ENCODE measurements at places on chromosomes 2 and 18.

DNA sequence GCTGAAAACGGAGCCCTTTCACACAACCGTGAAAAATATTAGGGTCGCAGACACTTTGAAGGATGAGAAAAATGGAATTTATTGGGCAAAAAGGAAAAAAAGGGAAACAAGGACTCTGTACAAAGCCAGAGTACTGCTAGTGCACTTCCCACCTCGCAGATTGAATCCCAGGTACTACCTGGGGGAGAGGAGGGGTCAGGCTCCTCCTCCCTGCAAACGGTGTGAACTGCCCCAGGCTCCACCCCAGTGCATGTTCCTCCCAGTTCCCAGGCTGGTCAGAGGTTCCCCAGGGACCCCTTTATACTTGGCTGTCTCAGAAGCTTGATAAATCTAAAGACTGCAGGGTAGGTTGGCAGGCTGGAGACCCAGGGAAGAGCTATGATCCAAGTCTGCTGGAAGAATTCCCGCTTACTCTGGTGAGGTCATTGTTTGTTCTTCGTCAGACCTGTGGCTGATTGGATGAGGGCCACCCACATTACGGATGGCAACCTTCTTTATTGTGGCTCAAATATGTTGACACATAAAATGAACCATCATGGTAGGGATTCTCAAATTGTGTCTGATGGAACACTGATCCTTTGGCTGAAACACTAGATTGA is 290.4 kb upstream of the POU3F3 start:
- no peak for DNase-seq

GRCh38 chr2:66569321-66569851 is 134.5 kb downstream of the MEIS1 start:
- no peak for DNase-seq

DNA sequence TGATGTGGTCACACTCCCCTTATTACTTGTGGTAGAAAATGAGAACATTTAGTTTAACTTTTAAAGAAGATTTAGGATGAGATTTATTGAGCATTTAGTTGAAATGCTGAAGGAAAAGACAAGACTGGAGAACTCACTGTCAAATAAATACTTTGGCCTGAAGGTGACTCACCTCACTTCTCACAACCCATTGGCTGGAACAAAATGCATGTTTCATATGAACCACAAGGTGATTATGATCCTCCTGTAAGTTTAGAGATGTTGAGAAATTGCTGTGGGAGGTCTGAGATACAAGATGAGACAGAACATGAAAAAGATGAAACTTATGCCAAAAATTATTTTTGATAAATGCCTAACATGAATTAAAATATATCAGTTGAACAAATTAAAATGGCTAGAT is 1004.5 kb downstream of the SOCS6 start:
- no peak for DNase-seq

DNA sequence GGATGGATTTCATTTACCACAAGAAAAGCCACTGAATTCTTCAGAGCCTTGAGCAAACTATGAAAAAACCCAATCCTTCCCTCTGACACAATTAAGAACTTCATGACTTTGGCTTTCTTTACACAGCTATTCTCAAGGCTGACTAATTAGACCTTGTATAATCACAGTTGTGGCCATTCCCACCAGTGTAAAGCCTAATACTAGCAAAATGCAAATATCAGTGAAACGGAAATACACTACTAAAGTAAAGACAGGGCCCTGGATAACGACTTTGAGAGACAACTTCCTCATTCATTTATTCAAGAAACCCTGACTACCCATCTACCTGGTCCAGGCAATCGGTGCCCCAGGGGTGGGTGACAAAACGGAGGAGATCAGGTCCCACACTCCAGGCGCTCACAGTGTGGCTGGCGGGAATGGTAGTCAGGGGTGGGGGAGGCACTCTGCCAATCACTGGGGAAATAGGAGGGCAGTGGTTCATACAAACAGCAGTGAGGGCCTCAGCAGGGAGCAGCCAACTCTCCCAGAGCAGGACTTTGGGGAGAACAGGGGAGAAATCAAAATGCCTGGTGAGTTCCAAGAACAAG is 28.1 kb downstream of the TMEM163 start:
- no peak for DNase-seq

All from stimulated activated CD8-positive, alpha-beta memory T cell treated with anti-CD3 and anti-CD28 coated beads, Interleukin-15, amount 100 ng/mL, for 24 hours (primary cell).